ENCODE measurements at places on chromosomes 1 and 21.

GRCh38 chr1:44724296-44724954 lies 6.5 kb downstream of the RNU5D-1 start:
- no peak for DNase-seq

- no peak for DNase-seq
Observed at GRCh38 chr1:76190749-76191424, 116.3 kb downstream of the ST6GALNAC3 start.

DNA sequence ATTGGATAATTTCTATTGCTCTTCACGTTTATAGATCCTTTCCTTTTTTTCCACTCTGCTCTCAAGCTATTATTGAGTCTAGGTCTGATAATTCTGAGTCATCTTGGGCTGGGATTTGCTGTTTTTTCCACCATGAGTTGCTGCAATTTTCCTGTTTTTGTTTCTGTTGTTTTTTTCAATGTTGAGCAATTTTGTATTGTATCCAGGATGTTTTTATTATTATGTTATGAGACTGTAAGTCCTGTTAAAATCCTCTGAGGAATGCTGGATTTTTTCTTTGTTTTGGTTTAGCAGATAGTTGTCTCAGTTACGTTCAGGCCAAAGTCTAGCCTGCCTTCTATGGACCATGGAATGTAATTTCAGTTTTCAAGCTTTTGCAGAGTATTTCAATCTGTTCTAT lies 13.0 kb upstream of the SLC35A3 start:
- DNase-seq = no peak

DNA sequence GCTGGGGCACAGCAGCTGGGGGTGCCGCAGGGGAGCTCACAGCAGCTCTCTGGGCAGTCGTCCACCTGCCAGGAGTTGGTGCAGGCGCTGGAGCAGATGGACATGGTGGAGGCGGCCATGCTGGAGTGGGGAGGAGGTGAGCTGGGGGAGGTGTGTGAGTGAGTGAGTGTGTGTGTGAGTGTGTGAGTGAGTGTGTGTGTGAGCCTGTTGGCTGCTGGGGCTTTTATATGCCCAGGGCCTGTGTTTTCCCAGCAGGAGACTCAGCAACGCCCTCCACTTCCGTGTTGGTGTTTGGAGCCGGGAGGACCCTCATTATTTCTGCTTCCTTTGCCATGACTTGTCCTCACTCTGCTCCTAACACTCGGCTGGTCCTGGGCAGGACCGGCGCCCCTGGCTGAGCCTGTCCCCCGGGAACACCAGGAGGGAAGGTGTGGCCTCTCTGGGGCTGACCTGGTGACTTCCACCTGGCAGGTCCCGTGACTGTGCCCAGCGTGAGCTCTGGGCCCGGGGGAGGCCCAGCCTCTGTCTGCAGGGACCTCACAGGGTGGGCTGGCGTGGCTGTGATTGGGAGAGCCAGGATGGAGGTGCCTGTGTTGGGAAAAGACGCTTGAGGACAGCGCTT lies at the start of gene KRTAP10-2:
Gene KRTAP10-2 (minus strand): TSS at position 166 of the 622 bp plus-strand sequence. CDS start 47 bp downstream, at position 119.
- DNase-seq = no peak

GRCh38 chr1:205438213-205439158 lies 16.6 kb upstream of the LEMD1 start:
- no peak for DNase-seq

- DNase-seq = no peak
Observed at GRCh38 chr1:14724246-14724645, 125.8 kb downstream of the KAZN start.

All from T-cell (primary cell).